ENCODE measurements at places on chromosomes 6 and 20.
A peak's percentile ranks its signal among the peaks of the same experiment; 100 is the strongest.

GRCh38 chr6:138498629-138499302 is 528 bp downstream of the NHSL1 start:
- no peak for DNase-seq

- no peak for DNase-seq
Measured at GRCh38 chr6:73648166-73648565, 5.6 kb downstream of the SLC17A5 start.

DNA sequence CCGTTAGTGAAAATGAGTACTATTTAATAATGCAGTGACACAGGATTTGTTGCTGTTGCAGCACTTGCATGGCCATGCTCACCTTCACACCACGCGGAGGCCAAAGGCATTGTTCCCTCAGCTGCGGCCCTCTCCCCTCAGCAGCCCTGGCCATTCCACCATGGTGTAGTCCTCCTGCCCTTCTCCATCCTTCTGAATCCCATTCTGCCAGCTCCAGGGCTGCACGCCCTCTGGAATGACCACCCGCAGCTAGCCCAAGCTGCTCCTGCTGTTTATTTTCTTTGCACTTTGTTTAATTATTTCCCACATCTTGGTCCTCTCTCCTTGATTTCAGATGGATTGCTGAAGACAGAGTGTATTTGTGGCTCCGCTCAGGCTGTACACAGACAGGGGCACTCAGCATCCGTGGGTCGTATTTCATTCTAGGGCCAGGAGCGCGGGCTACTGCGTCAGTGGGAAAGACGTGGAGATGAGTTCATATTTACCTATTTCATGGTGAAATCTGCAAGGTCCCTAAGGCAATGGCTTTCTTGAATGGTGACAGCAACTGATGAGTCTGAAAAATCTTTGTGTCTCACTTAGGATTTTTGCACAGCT is 81.4 kb upstream of the DUSP22 start:
- DNase-seq, result no peak

- DNase-seq, result no peak
Measured at GRCh38 chr6:6796818-6797217, 208.3 kb downstream of the LY86 start.

GRCh38 chr6:43093436-43094289 is 17.5 kb downstream of the PTK7 start:
- DNase-seq, result no peak

GRCh38 chr6:107870381-107870780 is 46.3 kb upstream of the SCML4 start:
- no peak for DNase-seq

DNA sequence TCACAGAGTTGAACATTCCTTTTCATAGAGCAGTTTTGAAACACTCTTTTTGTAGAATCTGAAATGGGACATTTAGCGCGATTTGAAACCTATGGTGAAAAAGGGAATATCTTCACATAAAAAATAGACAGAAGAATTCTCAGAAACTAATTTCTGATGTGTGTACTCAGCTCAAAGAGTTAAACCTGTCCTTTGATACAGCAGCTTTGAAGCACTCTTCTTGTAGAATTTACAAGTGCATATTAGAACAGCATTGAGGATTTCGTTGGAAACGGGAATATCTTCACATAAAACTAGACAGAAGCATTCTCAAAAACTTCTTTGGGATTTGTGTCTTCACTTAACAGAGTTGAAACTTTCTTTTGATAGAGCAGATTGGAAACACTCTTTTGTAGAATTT is 650.7 kb upstream of the ZNF337 start:
- DNase-seq, result no peak

DNA sequence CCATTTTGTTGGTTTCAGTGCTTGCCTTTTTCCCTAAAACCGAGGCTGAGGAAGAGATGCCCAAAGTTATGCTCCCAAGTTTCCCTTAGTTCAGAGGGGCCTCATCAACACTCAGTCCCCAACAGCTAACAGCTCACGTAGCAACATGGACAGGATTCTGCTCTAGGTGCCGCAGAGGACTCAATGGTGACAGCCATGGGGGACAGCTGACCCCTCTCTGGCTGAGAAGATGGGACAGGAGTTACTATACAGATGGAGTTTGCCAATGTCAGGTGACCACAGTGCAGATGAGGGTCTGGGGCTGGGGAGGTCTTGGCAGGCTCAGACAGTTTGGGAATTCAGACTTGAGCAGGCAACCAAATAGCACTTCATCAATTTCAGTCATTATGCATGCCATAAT is 67.3 kb downstream of the NPEPL1 start:
- DNase-seq, result no peak

DNA sequence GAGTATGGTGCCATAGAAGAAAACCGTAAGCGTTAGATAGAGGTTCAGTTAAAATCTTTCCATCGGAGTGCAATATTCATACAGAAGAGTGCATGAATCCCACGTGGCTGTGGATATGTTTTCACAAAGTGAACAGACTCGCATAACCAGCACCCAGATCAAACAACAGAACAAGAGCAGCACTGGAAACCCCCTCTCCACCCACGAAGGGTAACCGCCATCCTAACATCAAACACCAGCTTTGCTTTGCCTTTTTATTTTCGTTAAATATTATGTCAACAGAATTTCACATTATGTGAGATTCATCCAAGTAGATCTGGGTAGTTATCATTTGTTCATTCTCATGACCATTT is 4.7 kb downstream of the GTSF1L start:
- DNase-seq, result no peak

DNA sequence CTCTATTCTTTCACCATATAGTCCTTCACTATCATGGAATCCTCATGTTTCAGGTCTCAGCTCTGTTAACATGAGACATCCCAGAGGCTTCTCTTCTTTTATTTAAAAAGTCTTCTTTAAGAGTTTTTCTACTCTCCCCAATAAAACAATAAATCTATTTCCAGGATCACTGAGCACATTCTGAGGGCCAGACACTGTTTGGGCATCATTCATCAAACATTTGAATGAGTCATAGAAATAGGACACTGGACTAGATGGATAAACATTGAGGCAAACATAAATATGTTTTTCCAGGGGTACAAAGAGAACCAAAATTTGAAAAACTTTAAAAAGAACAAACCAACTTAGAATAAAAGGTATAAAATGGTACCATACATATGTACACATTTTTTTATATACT is 554.4 kb downstream of the KIF16B start:
- DNase-seq, result no peak

- DNase-seq, result no peak
Measured at GRCh38 chr6:158536891-158537798, 22.7 kb upstream of the TMEM181 start.

- DNase-seq, result no peak
Measured at GRCh38 chr20:5570452-5570851, 179.7 kb upstream of the SHLD1 start.

DNA sequence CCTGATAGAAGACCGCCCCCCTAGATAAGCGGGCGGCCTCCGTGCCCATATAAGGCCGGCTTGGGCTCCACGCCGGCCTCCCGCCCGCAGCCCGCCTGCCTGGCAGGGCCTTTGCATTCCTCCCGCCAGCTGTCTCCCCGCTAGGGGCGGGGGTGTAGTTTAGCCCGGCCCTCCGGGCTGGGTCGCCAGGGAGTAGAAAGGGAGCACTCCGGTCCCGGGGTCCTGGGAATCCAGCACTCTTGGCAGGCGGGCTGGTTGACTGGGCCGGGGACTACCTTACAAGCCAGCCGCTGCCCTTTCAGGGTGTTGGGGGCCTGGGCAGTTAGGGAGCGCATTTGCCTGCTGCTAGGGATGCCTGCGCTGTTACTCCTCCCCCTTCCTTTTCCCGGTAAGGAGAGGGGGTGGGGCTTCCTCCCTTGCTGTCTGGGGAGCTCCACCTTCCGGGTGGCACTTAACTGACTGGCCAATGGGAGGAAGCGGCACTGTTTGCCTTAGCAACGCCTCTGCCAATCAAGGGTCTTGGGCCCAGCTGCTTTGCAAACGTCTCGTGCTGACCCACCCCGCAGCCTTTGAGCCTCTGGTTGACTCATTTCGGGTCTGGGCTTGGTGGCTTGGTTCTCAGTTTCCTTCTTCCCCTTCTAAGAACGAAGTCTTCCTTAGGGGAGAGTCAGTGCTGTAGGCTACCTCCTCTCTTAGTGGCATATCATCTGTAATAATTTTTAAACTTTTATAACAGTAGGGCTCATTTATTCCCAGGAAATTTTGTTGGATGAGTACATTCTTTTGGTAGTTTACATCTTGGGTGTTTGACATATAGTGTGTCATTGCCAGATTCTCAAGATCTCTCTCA is 3.4 kb downstream of the SRF start:
- DNase-seq, result peak; percentile 93

DNA sequence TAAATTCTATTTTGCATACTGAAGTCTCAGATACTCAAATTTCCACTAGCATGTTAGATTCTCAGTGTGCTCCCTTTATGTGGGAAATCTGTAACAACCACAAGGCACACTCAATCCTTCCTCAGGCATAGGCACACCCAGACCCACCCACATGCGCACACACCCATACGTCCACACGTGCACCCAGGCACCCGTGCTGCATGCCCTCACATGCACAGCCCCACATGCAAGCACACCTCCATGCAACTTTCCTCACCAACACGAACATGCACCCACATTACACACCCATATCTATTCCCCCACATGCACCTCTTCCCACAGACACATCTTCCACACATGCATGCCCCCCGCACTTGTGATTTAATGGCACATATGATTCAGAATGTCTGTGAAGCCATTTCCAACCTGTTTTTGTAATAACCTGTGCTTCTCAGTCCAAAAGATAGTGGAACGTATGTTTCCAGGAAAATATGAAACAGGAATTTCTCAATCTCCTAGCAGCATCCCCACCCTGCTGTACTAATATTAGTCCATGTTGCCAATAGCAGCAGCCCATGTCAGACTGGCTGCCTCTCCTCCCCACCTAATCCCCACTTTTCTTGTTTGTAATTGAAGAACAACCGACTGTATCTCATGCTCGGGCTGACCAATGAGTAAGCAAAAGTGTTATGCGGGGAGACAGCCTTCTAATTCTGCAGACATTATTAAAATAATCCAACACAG is 11.3 kb upstream of the CYP24A1 start:
- no peak for DNase-seq

- DNase-seq, result no peak
Measured at GRCh38 chr6:68296126-68296525, 339.0 kb upstream of the ADGRB3 start.

GRCh38 chr6:39178235-39178634 is 51.0 kb downstream of the KCNK5 start:
- DNase-seq, result no peak

DNA sequence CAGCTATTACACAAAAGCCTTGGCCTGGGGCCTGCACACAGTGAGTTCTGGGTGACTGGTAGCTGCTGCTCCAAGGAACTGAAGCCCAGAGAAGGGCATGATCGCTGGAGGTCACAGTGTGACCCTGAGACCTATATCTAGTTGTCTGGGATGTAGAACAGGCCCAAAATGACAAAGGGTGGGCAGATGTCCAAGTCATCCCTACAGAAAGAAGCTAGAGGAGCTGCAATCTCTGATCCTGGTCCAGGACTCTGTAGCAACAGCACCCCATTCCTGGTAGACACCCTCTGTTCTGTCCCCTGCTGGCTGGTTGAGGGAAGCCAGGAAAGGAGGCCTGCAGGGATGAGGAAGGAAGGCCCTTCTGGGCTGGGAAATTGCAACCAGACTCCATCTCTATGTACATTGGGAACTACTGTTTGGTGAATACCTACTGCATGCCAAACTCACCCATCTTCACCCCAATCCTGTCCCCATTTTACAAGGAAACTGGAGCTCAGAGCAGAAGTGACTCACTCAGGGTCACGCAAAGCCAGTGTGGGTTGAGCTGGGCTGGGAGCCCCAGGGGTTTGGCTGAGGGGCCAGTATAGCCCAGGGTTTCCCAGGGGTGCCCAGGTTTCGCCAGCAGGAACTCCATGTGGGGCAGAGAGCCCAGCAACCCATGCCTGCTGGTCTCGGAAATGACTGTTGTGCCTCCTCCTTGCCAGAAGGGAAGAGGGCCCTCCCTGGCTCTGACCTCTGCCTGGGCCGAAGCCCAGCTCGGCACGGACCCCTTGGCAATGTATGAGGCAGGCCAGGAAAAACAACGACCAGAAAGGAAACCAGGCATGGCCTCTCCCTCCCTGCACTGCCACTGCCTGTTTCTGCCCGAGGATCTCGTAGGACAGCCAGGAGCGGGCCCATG is 44.9 kb upstream of the TLDC2 start:
- no peak for DNase-seq

- DNase-seq, result no peak
Measured at GRCh38 chr6:159838020-159838744, 38.1 kb downstream of the PNLDC1 start.

- no peak for DNase-seq
Measured at GRCh38 chr6:1895721-1896120, 286.0 kb downstream of the FOXC1 start.

DNA sequence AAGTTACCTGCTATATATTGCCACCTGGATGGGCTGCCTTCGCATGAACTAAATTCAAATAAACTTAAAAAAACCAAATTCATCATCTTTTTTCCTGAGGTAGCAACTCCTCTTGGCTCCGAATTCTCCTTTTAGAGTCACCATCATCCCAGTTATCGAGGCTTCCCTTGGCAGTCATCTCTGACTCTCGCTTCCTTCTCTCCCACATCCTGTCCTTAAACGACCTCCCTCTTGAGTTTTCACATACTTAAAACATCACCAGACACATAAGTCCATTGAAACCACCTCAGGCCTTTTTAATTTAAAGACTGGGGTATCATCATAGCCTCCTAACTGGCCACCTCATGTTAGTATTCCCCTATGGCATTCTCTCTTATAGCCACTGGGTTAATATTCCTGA is 296.1 kb upstream of the FLRT3 start:
- DNase-seq, result no peak

DNA sequence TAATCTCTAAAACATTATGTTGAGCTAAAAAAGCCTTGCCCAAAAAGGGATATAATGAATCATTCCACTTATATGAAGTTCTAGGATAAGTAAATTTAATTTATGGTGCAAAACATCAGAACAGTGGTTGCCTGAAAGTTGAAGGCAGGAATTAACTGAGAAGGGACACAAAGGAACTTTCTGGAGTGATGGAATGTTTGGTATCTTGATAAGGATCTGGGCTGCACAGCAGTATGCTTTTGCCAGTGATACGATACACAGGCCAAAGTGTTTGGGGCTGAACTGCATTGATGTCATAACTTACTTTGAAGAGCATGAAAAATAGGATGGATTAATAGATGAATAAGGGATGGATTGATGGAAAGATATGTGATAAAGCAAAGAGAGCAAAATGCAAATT is 146.1 kb upstream of the LRFN2 start:
- DNase-seq, result no peak

- no peak for DNase-seq
Measured at GRCh38 chr20:61767761-61768494, 297.8 kb downstream of the TAF4 start.

DNA sequence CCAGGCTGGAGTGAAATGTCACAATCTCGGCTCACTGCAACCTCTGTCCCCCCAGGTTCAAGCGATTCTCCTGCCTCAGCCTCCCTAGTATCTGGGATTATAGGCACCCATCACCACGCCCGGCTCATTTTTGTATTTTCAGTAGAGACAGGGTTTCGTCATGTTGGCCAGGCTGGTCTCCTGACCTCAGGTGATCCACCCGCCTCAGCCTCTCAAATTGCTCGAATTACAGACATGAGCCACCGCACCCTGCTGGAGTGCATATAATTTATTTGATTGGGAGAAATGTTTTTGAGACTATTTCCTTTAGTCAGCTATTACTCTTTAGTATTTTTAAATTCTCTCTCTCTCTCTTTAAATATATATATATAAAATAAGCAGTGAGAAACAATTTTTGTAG is 29.8 kb downstream of the FAM83B start:
- DNase-seq, result no peak
